ENCODE measurements at places on chromosomes 7 and 10. TPM values are rescaled to one million over a fixed set of nuclear protein-coding genes. Genes with fewer than 3 reads are reported as not detected.
A peak's percentile ranks its signal among the peaks of the same experiment; 100 is the strongest.

DNA sequence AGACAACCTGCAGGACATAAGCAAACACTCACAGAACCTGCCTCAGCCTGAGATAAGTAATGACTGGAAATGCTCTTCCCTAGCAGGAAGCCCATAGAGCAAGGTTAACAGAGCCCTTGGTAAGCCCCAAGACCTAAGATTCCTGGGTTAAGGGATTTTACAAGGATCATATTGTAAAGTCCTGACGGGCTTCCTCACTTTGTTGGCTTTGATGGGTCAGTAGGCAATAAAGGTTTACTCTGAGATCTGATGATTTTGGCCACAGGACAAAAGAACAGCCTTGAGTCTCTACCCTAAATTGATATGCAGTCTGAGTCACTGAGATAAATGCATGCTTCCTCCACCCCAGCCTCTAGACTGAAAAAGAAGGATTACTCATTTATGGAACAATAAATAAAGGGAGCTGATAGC is 270.8 kb downstream of the HTR7 start:
- no peak overlapping the region for H3K4me3 ChIP-seq
- H3K27ac ChIP-seq = no peak overlapping the region
- no peaks in the 10 kb centered on the region for H3K4me1 ChIP-seq
- peaks cover 5% of the 10 kb centered on the region for H3K27me3 ChIP-seq
- H3K36me3 ChIP-seq = no peaks in the 10 kb centered on the region

DNA sequence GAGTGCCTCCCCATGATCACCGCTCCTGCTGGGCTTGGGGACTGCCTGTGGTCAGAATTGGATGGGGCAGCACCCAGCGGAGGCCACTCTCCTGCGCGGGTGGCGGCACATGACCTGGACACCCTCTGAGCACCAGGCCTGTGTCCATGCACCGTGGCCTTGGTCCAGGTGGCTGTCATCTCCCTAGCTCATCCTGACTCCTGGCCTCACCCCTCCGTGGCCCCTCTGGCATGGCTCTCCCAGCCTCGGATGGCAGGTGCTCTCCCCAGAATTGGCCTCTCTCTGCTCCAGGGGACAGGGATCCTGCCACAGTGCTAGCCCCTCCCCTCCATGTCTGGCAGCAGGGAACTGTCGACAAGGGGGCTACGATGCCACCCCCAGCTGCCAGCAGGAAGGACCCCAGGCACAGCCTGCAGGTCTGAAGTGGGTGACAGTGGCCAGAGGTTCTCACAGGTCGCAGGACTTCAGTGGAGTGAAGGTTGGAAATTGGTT is 37.2 kb upstream of the BTBD16 start:
- no peaks in the 10 kb centered on the region for H3K36me3 ChIP-seq
- H3K27ac ChIP-seq = no peak overlapping the region
- no peak for DNase-seq
- H3K4me1 ChIP-seq = no peaks in the 10 kb centered on the region
- H3K4me3 ChIP-seq = no peak overlapping the region
- H3K27me3 ChIP-seq = peaks cover 1% of the 10 kb centered on the region

DNA sequence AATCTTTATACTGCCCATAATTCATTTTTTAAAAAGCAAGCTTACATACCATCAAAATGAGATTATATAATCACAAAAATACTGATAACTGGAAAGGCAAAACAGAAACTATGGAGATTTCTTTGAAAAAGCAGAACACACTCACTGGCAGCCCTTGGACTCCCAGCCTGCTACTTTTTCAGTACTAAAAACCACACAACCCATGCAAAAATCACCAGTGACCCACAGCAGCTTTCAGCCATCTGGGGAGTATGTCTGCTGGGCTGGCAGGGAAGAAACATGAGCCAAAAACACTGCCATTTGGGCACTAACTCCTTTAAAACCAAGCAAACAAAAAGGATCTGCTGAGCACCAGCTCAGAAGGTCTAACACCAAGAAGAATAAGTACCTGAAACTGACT is 80.0 kb upstream of the DDC start:
- no peak overlapping the region for H3K27ac ChIP-seq
- no peaks in the 10 kb centered on the region for H3K27me3 ChIP-seq
- no peaks in the 10 kb centered on the region for H3K4me1 ChIP-seq
- no peak for DNase-seq

KIFBP gene
- total RNA-seq = 10.9 TPM

GRID2IP gene
- 0.18 TPM for total RNA-seq

DNA sequence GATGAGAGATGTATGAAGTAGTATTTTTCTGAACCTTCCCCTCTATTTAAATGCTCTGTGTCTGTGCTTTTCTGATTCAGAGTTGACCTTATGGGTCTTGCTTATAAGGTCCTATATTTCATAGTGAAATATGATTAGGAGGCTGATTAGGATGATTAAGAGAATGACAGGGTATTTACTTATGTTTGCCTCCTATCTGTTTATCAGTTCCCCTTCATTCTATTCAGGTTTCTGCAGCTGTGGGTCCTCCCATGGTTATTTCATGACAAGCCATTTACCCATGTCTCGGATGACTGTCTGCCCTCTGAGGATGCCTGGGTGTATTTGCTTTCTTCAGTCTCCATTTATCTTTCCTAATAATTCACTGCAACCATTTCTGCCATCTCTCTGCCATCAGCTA is 16.9 kb downstream of the RPA3 start:
- no peak overlapping the region for H3K4me3 ChIP-seq
- no peak for DNase-seq
- no peaks in the 10 kb centered on the region for H3K27me3 ChIP-seq
- H3K36me3 ChIP-seq = peaks cover 2% of the 10 kb centered on the region

GRCh38 chr10:60967260-60967659 is 23.3 kb upstream of the RHOBTB1 start:
- no peak for DNase-seq
- no peak overlapping the region for H3K27ac ChIP-seq
- H3K4me3 ChIP-seq = no peak overlapping the region

FLNC gene
- total RNA-seq = 0.14 TPM

GRCh38 chr10:12418725-12419261 is 69.4 kb downstream of the CAMK1D start:
- H3K27me3 ChIP-seq = no peaks in the 10 kb centered on the region
- H3K4me3 ChIP-seq = no peak overlapping the region
- H3K36me3 ChIP-seq = no peaks in the 10 kb centered on the region
- H3K27ac ChIP-seq = peak overlapping the region; percentile 51

TMEM273 gene
- 16.6 TPM for total RNA-seq

- H3K4me1 ChIP-seq = no peaks in the 10 kb centered on the region
- no peak for DNase-seq
- no peak overlapping the region for H3K4me3 ChIP-seq
- peaks cover 4% of the 10 kb centered on the region for H3K27me3 ChIP-seq
Measured at GRCh38 chr10:129135624-129136023, 331.4 kb upstream of the MGMT start.

PAX4 gene
- total RNA-seq = not detected

DNA sequence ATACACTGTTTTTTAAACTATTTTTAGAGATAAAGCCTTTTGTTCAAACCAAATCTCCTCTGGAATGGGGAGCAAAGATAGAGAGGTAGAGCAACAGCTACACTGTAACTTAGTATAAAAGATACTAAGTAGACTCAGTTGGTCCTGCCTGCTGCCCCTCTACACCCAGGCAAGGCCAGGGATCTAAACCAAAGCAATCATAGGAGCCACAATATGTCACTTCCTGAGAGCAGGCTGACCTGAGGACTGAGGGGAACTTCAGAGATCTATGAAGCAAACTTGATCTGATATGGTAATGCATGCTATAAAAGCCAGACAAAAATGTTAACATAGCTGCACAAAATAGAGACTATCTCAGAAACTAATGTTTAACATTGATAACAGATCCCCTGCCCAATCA is 7.0 kb upstream of the TRDMT1 start:
- no peaks in the 10 kb centered on the region for H3K27me3 ChIP-seq
- no peak overlapping the region for H3K27ac ChIP-seq
- DNase-seq = no peak

GPC2 gene
- total RNA-seq = 4.3 TPM

ARHGAP19 gene
- 53.2 TPM for total RNA-seq

- no peak overlapping the region for H3K4me3 ChIP-seq
- H3K27ac ChIP-seq = no peak overlapping the region
- H3K27me3 ChIP-seq = no peaks in the 10 kb centered on the region
- DNase-seq = no peak
- H3K4me1 ChIP-seq = no peaks in the 10 kb centered on the region
Measured at GRCh38 chr7:114212721-114213429, 201.7 kb upstream of the FOXP2 start.

COL17A1 gene
- total RNA-seq = not detected

PDE6C gene
- not detected for total RNA-seq

- H3K27ac ChIP-seq = no peak within 1 kb of the TSS
- peaks cover 20% of the 10 kb centered on the region for H3K27me3 ChIP-seq
Measured at GRCh38 chr10:133087679-133088178, at the start of gene ADGRA1. TSS of gene ADGRA1 (plus strand) at chr10:133087924. CDS start at chr10:133088910, 986 bp downstream.

DNA sequence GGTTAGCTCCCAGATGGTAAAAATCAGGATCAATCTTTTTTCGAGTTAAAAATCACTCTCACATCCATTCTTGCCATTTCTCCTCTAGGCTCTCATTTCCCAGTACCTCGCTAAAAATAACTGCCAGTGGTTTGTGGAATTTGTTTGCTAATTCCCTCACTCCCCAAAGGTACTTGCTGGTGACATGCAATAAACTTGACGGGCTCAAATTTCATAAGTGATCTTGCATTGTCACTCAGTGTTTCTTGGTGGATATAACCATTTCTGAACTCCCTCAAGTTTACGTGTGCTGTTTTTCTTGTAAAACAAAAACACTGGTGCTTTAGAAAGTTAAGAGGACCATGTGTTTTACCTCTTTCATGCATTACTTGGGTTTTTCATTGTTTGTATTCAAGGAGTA is 399.2 kb upstream of the MKI67 start:
- H3K27ac ChIP-seq = no peak overlapping the region
- H3K4me1 ChIP-seq = no peaks in the 10 kb centered on the region
- H3K36me3 ChIP-seq = no peaks in the 10 kb centered on the region
- no peak for DNase-seq

SKIDA1 gene
- total RNA-seq = 0.11 TPM

- H3K27ac ChIP-seq = no peak overlapping the region
- H3K4me1 ChIP-seq = no peaks in the 10 kb centered on the region
- H3K36me3 ChIP-seq = no peaks in the 10 kb centered on the region
- no peak for DNase-seq
- H3K27me3 ChIP-seq = peaks cover 6% of the 10 kb centered on the region
- H3K4me3 ChIP-seq = no peak overlapping the region
Measured at GRCh38 chr10:4533621-4534020, 292.4 kb upstream of the AKR1E2 start.

NRCAM gene
- 3.8 TPM for total RNA-seq

DNA sequence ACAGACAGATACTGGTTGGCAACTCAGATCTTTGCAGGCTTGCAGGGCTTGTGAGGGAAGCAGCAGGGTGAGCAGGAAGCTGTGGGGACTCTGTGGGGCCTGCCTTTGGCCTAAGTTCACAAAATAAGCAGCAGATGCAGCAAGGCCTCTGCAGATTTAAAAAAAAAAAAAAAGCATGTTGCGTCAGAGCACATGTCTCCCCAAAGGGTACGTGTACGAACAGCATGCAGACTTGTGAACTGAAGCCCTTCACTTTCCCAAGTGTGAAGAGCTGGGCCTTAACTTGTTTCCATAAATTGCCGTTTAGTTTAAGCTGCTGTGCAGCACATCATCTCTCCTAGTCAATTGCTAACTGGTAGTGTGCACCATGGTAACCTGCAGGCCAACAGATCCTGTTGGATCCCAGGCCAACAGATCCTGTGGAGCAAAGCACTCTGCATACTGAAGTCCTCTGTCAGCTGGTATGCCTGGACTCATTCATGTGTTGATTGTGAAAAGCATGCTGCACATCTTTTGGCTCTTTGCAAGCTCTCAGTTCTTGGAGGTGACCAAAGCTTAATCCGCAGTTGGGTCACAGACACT is 10.8 kb upstream of the XPNPEP1 start:
- no peaks in the 10 kb centered on the region for H3K36me3 ChIP-seq
- no peaks in the 10 kb centered on the region for H3K27me3 ChIP-seq
- H3K4me1 ChIP-seq = peaks cover 56% of the 10 kb centered on the region
- peak overlapping the region; percentile 98 for H3K27ac ChIP-seq

SH2D4B gene
- 0.20 TPM for total RNA-seq

DNA sequence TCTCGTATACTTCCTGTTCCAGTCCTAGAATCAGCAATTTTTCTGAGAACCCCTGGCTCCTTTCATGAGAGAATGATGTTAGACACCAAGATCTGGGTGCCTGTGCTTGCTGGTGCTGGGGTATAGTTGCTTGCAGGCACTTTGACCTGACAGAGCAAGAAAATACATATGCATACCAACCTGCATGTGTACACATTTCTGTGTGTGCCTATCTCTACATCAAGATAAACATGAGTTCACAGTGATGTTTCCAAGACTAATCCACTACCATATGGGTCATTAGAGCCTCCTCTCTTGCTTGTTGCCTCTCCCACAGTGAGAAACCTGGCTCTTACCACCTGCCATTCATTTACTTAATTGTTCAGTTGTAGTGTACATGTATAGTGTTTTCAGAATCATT is 229.1 kb upstream of the IGFBP3 start:
- H3K4me1 ChIP-seq = no peaks in the 10 kb centered on the region
- H3K27ac ChIP-seq = no peak overlapping the region
- H3K27me3 ChIP-seq = no peaks in the 10 kb centered on the region
- no peak for DNase-seq
- no peak overlapping the region for H3K4me3 ChIP-seq

- H3K27ac ChIP-seq = peak within 1 kb of the TSS; percentile 76
- peaks cover 2% of the 10 kb centered on the region for H3K36me3 ChIP-seq
- H3K4me1 ChIP-seq = peaks cover 41% of the 10 kb centered on the region
- H3K27me3 ChIP-seq = no peaks in the 10 kb centered on the region
- H3K4me3 ChIP-seq = peak within 1 kb of the TSS; percentile 82
- peak; percentile 99 for DNase-seq
Measured at GRCh38 chr10:119725828-119726675, at the start of gene INPP5F. TSS of gene INPP5F (plus strand) at chr10:119726050. CDS start at chr10:119726263, 213 bp downstream.

GRCh38 chr7:21426286-21427181 is 1.3 kb upstream of the SP4 start:
- H3K27me3 ChIP-seq = no peaks in the 10 kb centered on the region
- DNase-seq = no peak
- peaks cover 27% of the 10 kb centered on the region for H3K4me1 ChIP-seq
- H3K4me3 ChIP-seq = peak overlapping the region; percentile 99
- peak overlapping the region; percentile 86 for H3K27ac ChIP-seq
- peaks cover 24% of the 10 kb centered on the region for H3K36me3 ChIP-seq

MET gene
- total RNA-seq = 0.16 TPM

GRCh38 chr10:70982443-70982842 is 94.1 kb upstream of the PCBD1 start:
- no peaks in the 10 kb centered on the region for H3K27me3 ChIP-seq
- peak overlapping the region; percentile 13 for H3K27ac ChIP-seq
- no peak overlapping the region for H3K4me3 ChIP-seq
- no peaks in the 10 kb centered on the region for H3K36me3 ChIP-seq
- no peak for DNase-seq
- H3K4me1 ChIP-seq = peaks cover 21% of the 10 kb centered on the region

GRCh38 chr10:123759501-123760031 is 93.4 kb downstream of the GPR26 start:
- no peak overlapping the region for H3K4me3 ChIP-seq
- no peaks in the 10 kb centered on the region for H3K4me1 ChIP-seq
- DNase-seq = no peak
- H3K36me3 ChIP-seq = no peaks in the 10 kb centered on the region
- peaks cover 14% of the 10 kb centered on the region for H3K27me3 ChIP-seq
- no peak overlapping the region for H3K27ac ChIP-seq

INMT gene
- total RNA-seq = not detected
